D721Med (cell line): ENCODE measurements at places on chromosomes 1 and 21.

- DNase-seq = no peak
These were observed 15.2 kb downstream of the CAPN2 start for GRCh38 chr1:223727541-223727940.

- DNase-seq = no peak
These were observed 66.8 kb downstream of the XPR1 start for GRCh38 chr1:180698580-180698979.

DNA sequence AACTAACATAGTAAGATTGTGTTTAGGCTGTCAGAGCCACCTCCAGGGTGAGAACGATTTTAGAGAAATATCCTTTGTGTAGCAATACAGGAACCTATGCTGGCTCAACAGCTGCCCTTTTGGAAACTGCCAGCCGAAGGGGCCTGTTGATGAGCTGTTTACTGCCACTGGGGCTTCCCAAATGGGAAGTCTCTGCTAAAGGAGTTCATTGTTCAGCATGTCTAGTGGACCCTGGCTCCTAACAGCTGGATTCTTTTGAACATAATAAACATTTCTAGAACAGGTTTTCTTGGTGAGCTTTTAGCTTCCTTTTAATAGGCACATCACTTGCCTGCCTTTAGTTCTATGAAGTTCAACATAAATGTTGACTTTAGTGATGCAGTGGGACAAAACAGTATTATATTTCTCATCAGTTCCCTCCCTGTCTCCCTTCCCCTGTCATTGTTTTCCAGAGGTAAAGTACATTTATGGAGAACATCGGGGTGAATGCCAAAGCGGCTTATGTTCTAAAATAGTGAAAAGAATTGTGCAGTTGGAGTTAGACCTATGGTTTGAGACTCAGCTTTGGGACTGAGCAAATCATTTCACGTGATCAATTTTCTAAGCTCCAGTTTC lies 57.4 kb downstream of the UCK2 start:
- no peak for DNase-seq

- DNase-seq = no peak
These were observed 580 bp downstream of the TENT5B start for GRCh38 chr1:27011976-27012563.

- no peak for DNase-seq
These were observed 201.9 kb downstream of the TOMM20 start for GRCh38 chr1:234926559-234927311.

GRCh38 chr21:28074676-28075075 lies 918.0 kb downstream of the LTN1 start:
- DNase-seq = no peak

- no peak for DNase-seq
These were observed 360.1 kb upstream of the BEND5 start for GRCh38 chr1:49136738-49137251.

- no peak for DNase-seq
These were observed at the start of gene TNFRSF18 for GRCh38 chr1:1206376-1206965. TSS of gene TNFRSF18 (minus strand) at chr1:1206592. CDS start at chr1:1206571, 21 bp downstream.

GRCh38 chr1:61992257-61992656 lies 202.4 kb upstream of the L1TD1 start:
- DNase-seq = no peak

DNA sequence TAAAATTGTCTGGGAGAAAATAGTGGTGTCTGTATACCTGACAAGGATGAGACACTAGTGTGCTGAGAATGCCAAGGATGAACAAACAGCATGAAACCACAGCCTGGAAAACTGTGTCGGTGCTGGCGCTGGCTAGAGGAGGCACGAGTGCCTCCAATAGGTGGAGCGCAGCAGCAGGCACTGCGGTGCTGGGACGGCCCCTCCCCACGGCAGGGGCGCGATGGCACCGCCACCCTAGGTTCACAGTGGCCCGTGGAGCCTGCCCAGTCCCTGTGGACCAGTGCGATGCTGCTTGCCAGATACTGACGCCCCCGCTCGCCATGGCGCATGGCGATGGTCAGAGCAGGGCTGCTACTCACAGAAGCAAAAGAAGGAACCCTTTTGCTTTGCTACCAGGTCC lies 6.8 kb downstream of the CFAP410 start:
- DNase-seq = no peak

GRCh38 chr1:168706391-168706992 lies 22.5 kb downstream of the DPT start:
- DNase-seq = no peak

GRCh38 chr1:178051071-178051470 lies 42.8 kb upstream of the RASAL2 start:
- no peak for DNase-seq

- no peak for DNase-seq
These were observed 5.1 kb downstream of the NT5C1A start for GRCh38 chr1:39666772-39667171.

- no peak for DNase-seq
These were observed 852 bp downstream of the FAAH start for GRCh38 chr1:46394872-46395465.

DNA sequence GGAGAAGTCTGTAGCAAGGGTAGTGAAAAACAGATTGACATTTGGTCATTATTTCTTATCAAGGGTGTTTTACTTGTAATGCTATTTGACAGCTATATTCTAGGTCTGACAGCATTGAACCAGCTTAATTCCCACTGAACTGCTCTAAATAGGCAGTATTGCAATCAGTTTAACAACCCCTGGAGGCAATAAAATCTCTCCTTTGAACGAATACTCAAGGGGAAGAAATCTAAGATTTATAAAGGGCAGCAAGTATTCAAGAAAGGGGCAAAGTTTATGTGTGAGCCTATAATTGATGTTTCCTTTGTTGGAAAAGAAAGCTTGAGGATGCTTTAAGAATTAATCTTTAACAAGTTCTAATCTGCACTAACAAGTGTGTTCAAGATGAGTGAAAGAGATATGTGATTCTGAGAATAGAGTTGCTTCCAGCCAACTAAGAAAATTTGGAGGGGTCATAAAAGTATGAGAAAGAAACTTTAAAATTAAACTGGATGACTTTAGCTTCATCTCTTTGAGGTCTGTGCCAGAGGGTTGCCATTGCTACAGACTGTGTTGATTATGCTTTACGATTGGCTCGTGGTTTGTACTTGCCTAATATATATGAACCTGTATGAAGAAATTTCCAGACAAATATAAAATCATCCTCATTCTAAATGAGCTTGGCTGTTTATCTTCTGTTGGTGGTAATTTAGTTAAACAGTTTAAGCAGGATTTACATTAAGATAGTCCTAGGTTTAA lies 72.5 kb downstream of the ZNF326 start:
- DNase-seq = no peak

- DNase-seq = no peak
These were observed 18.3 kb upstream of the HSPA13 start for GRCh38 chr21:14401217-14401616.

- no peak for DNase-seq
These were observed 10.0 kb downstream of the GBP5 start for GRCh38 chr1:89262643-89263042.

DNA sequence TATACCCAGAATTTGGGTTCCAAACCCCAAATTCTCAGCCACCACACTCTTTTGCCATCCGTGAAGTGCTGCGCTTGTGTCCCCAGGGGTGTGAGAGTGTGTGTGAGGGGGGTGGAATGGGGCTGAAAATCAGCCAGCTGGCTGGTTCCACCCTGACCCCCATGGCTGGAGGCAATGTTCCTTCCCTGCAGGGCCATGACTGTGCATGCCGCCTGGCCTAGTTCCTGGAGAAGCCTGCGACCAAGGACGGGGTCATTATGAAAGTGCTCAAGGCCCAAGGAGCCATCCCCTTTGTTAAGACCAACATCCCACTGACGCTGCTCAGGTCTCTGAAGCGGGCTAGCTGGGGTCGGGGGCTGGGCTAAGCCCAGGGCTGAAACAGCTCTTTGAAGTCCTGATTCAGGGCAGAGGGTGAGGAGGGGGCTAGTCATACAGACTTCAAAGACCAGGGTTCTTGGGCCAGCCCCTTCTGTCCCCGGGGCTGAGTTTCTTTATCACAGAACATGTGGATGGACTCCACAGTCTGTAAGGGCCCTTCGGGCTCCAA lies 38.7 kb downstream of the FAAH start:
- DNase-seq = no peak

DNA sequence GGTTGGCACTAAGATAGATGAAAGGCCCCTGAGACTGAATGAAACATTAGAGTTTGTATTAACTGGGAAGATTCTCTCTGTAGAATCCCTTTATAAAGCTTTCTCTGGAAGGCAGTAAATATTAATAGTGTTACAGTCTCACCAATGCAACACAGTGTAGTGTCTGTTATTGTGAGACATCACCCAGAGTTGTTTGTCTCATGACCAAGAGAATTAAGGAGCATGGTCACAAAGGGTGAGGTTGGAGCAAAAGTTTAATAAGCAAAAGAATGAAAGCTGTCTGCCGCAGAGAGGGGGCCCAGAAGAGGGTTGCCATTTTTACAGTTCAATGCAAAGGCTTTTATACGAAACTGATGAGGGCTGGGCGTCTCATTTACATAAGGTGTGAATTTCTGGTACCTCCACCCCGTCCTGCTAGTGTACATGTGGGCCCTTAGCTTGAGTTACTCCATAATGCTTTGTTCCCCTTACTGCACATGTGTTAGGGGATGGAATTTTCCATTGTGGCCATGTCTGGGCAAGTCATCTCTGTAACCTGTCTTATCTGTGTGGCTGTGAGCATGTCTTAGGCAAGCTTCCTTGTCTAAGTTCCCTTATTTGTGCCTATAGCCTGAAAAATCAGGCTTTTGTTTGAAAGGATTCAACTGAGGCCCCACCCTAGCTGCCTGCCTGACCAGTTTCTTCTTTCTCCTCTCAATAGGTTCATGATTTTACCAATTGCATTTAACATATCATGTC lies 184.1 kb downstream of the RASAL2 start:
- DNase-seq = no peak

DNA sequence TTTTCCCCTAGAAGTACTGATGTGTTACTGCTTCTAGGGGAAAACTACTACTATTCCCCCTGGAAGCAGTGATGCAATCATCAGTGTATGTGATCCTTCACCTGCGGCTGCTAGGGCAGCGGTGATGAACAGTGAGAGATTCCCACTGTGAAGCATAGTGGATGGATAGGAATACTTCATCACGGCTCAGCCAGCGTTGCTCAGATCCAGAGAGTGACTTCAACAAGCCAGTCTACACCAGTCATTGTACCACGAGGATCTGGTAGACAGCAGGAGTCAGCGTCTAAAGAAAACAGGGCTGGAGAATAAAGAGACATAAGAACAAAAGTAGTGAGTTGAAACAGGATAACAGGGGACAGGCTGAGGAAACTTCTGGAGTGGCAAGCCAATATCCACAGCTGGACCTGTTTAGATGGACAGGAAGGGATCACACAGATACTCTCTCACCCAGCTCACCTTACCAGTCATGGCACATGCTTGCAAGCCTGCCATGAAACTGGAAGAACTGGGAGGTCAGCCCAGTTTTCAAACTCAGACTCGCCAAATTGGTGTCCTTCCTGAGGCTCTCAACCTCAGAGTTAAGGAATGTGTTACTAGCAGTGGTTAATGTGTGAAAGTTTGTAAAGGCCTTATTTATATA lies 42.4 kb upstream of the LRRC52 start:
- DNase-seq = no peak

GRCh38 chr1:160171980-160172379 lies 18.4 kb upstream of the CASQ1 start:
- DNase-seq = no peak

- DNase-seq = no peak
These were observed 43.9 kb upstream of the TSPEAR start for GRCh38 chr21:44755227-44755626.

GRCh38 chr1:51306950-51307349 lies 23.4 kb downstream of the TTC39A start:
- no peak for DNase-seq

DNA sequence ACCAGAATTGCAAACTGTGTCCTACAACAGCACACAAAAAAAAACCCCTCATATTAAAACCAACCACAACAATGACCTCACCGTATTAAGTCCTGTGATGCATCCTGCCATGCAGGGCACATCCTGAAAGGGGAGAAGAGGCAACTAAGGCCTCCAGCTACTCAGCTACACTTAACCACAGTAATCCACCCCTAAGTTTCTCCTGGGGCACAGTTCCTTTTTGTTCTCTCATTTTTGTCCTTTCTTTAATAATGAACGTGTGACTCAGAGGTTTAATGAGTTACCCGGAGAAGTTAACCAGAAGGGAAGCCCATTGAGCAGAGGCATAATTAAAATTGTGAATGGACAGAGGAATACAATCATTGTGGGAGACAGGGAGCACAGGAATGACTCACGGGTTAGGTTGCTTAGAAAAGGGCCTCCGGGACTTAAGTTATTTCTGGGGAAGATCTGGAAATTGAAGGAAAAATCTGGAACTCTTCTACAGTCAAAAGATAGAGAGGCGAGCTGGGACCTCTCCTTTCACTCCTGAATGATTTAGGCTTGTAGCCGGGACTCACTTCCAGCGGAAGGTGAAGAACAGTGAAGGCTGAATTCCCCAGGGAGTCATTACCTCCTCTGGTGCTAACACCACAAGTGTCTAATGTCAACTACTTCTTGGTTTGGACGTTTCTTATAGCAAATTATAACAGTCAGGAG lies 36.9 kb upstream of the HIVEP3 start:
- DNase-seq = no peak

- DNase-seq = no peak
These were observed 299.6 kb downstream of the LMX1A start for GRCh38 chr1:165056914-165057313.

DNA sequence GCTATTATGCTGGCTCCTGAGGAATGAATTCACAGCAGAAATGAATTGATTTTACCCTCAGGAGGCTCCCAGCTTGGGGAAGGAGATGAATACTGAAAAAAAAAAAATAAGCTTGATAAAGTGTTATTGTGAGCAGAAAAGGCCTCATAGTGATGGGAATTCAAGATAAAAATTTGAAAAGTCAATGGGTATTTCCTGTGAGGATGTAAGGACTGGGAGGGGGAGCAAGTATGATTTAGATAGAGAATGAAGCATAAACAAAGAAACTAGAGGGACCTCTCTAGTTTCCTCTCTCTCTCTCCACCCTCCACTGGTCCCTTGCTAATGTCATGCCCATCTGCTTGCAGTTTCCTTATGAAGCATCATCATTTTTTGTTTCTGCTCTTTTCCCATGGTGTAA lies 439.0 kb upstream of the PLXNA2 start:
- no peak for DNase-seq

DNA sequence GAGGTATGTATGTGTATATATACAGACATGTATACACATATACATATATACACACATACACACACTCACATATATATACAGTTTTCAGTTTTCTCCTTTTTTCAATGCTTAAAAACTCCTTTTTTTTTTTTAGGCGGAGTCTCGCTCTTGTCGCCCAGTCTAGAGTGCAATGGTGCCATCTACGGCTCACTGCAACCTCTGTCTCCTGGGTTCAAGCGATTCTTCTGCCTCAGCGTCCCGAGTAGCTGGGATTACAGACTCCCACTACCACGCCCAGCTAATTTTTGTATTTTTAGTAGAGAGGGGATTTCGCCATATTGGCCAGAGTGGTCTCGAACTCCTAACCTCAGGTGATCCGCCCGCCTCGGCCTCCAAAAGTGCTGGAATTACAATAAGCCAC lies 27.0 kb downstream of the STYXL2 start:
- no peak for DNase-seq
